Right ventricle myocardium superior (tissue), 1 donor: ENCODE measurements at places on chromosomes 3 and 15.

- DNase-seq: no peak
Measured at GRCh38 chr15:51390966-51391422, 49.5 kb downstream of the GLDN start.

DNA sequence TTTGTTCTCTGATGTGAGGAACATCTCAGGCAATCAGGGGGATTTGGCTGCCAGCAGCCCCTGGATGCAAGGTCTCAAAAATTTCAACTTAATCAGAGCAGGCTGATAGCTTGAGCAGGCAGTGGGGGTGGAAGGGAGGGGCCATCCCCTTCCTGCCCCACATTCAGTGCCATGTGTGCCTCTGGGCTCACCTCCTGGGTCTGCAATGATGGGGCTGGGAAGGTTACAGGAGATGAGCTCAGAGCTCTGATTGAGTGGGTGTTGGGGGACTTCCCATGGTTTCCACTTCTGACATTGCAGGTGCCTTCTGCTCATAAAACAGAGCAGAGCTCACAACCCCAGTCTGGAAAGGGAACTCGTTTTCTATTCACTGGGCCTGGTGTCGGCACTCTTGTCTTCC, 37.0 kb downstream of the PARP16 start:
- DNase-seq: no peak

DNA sequence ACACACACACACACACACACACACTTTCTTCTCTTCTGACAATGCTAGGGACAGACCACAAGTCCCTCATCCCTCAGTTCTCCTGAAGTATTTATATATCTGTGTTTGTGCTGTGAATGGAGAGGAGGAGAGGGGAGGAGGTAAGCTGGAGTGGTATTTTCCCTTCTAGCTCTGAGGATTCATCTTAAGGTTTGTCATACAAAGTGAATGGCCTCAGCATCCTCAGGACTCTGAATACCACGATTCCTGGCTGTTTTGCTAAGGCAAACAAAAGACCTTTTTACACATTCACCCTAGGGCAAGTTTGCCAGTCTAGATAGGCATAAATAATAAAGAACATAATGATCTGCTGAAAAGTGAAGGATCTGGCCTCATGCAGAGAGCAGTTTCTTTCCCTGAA, 65.7 kb upstream of the CHMP2B start:
- no peak for DNase-seq

- DNase-seq: no peak
Measured at GRCh38 chr15:94229591-94230369, 1.6 kb upstream of the MCTP2 start.

DNA sequence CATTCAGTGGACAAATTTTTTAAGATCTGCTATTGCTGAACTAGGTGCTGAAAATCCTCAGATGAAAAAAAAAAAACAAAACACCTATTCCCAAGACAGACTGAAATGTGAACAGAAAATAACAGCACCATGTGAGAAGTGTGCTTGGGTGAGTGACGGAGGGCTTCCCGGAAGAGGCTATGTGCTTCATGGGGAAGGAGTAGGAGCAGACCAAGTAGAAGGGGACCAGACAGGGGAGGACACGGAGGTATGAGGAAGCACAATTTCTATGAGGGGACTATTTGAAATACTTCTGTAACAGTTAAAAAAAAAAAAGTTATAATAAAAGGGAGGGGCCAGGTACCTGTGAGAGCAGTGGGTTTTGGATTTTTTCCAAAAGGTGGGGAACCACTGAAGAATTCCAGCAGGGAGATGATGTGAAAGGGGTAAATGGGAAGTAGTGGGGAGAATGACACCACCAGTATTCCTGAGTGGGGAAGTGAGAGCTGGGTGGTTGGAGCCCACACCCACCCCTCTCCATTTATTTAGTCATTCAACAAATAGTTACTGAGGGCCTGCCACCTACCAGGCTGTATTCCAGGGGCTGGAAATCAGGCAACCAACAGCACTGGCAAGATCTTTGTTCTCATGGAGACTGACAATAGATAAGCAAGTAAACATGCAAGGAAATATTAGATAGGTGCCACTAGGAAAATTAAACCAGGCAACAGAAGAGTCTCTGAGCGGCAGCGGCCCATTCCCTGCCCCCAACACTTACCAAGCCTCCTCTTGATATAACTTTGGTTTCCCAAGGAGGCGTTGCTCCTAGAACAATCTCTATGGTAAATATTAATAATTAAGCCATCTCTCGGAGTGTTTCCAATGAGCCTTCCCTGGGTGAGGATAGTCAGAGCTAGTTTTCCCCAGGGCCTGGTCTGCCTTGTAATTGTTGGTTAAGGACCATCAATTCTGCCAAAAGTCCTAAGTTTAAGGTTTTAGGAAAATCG, 3.8 kb upstream of the USP3 start:
- no peak for DNase-seq

GRCh38 chr15:80436511-80437307, 32.5 kb downstream of the ARNT2 start:
- no peak for DNase-seq

- DNase-seq: no peak
Measured at GRCh38 chr3:7194071-7194835, 333.3 kb downstream of the GRM7 start.

DNA sequence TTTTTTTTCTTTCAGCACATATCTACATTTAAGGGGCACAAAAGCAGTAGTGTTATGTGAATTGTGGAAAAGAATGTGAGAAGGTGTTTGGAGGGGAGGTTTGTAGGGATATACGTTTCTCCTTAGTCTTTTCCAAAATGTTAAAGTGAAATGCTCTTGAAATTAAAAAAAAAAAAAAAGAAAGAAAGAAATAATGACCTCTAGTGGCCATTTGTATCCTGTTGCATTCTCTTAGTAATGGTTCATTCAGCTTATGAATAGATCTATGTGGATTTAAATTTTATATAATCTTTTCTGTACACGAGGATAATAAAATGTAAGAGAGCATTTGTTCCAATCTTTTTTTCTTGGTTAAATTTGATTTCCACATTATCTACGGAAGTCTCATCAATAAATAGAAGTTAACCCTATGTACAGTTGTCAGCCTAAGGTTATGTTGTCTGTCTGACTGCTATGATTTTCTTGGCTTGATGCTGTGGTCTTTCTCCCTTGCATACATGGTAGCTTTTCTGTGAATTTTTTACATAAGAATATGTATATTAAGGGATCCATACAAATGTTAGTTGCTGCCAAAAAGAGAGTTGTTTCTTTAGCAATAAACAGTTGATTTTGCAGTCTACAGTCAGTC, 1.7 kb downstream of the P2RY13 start:
- no peak for DNase-seq

- no peak for DNase-seq
Measured at GRCh38 chr15:39850436-39850835, 67.8 kb upstream of the FSIP1 start.

DNA sequence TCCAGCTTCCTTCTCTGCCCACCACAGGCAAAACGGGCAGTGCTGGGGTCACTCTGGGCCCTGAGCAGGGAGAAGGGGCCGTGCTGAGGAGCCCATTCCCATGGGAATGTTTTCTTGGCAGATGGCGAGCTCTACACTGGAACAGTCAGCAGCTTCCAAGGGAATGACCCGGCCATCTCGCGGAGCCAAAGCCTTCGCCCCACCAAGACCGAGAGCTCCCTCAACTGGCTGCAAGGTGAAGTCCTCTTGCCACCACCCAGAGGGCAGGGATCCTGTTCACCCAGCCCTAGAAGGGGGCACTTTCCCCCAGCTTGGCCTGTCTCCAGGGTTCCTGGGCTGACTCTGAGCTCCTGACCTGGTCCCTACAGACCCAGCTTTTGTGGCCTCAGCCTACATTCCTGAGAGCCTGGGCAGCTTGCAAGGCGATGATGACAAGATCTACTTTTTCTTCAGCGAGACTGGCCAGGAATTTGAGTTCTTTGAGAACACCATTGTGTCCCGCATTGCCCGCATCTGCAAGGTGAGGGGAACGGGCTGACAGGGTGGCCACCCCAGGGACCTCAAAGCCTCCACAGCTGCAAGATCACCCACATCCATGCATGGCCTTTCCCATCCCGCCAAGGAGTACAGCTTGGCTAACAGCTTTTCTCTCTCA, 12.4 kb downstream of the CIB1 start:
- DNase-seq: peak; percentile 85

DNA sequence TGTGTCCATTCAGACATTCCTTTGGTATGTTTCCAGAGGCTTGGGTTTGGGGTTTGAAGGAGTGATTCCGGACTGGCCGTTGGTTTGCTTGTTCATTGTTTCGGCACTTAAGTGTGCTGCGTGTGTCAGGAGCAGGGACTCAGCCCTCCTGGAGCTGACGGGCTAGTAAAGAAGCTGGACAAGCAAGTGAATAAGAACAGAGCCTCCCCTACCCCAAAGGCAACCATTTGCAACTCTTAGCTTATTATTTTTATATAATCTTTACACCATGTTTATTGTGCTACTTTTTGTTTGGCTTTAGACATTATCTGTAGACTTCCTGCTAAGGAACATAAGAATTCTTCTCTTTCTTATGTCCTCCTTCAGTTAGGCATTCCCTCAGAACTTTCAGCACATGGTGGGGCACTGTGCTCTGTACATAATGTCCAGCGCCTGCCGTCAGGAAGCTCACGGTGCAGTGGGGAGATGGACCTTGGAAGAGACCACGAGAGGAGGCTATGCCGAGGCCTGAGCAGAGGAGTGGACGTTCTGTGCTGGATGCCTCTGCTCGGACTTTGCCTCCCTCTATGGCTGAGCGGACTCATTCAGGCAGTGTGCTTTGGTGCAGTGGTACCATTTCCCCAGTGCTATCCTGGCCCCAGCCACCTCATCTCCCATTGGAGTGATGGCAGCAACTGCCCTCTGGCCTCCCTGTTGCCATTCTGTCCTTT, 65.4 kb downstream of the EEFSEC start:
- no peak for DNase-seq

GRCh38 chr15:49154359-49154758, 1.0 kb downstream of the COPS2 start:
- DNase-seq: no peak

DNA sequence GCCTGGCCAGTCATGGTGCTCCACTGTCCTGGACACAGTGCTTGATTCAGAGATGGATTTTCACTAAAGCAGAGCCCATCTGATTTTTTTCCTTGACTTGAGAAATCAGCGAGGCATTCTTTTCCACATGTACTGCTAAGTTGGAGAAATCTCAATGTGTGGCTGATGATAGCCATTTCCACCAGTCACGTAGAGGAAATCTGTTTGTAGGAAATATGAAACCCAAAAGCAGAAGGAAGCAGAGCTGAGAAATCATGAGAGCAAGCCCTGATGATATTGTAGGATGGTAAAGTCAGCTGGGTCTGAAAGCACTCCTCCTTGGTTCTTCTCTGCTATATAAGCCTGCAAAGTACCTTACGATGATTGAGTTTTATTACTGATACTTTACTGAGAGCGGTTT, 1233.4 kb downstream of the ROBO2 start:
- DNase-seq: no peak

DNA sequence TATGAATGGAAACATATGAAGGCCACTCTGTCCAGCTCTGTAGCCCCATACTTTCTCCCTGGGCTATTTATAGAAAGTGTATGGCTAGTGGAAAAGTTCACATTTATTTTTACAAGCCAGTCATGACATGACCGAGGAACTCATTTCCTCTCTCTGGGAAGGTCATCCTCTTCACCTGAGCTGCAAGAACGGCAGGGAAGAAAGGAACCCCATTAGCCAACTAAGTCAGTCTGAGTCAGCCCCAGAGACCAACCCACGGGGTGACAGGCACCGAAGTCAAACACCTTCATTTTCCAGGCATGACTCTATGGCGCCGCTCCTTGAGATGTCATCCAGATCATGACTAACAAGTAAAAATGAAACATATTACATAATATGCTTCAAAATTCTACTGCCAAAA, 4.8 kb downstream of the PAQR9 start:
- DNase-seq: no peak

DNA sequence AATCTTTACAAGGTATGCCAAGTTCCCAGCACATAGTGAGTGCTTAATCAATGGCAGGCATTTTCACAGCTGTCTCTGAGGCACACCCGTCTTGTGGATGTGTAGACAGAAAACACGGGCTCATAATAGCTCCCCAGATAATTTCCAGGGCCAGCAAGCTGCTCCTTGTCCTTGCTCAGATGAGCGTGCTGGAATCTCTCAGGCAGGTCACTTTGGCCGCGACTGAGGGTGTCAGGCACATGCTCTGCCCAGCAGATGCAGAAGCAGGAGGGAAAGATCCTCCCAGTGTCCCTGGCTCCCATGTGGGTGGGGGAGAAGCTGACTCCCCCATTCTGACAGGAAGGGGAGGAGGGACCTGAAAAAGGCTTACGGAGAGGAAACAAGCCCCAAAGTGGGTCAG, 35.6 kb upstream of the SLC6A1 start:
- no peak for DNase-seq

GRCh38 chr3:32437896-32438295, 46.2 kb downstream of the CMTM7 start:
- DNase-seq: no peak

- no peak for DNase-seq
Measured at GRCh38 chr3:72003936-72004335, 219.0 kb upstream of the PROK2 start.

DNA sequence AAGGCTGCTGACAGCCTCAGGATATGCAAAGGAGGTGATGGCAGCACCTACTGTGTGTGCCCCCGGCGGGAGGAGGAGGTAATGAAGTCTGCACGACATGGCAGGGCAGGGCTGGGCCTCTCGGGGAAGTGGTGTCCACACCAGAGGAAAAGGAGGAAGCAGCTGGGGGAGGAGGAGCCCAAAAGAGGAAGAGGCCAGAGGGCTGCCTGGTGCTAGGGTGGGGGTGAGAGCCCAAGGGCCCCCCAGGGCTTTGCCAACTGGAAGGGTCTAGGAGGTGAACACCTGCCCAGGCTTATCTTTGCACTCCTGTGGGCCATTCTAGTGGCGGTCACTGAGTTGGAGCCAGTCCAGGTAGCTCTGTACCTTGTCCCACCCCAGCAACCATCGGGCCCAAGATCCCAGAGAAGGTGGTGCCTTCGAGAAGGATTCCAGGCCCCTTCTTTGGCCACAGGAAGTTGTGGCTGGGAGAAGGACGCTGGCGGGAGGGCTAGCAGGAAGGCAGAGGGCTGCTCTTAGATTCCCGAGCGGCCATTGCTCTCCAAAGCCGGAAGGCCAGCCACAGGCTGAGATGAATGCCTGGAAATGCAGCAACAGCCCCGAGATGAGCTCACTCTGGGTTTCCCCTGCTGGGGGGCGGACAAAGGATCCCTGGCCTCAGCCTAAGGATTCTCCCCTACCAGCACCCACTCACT, 7.0 kb downstream of the GNAI2 start:
- DNase-seq: peak; percentile 87

GRCh38 chr15:67125589-67126502, 60.4 kb downstream of the SMAD3 start:
- peak; percentile 78 for DNase-seq
